Stimulated activated CD4-positive, alpha-beta T cell treated with anti-CD3 and anti-CD28 coated beads, Interleukin-15, amount 100 ng/mL, for 24 hours (primary cell): ENCODE measurements at places on chromosomes 1 and 21.

GRCh38 chr1:115365738-115366137 is 27.7 kb upstream of the NGF start:
- DNase-seq, result no peak

DNA sequence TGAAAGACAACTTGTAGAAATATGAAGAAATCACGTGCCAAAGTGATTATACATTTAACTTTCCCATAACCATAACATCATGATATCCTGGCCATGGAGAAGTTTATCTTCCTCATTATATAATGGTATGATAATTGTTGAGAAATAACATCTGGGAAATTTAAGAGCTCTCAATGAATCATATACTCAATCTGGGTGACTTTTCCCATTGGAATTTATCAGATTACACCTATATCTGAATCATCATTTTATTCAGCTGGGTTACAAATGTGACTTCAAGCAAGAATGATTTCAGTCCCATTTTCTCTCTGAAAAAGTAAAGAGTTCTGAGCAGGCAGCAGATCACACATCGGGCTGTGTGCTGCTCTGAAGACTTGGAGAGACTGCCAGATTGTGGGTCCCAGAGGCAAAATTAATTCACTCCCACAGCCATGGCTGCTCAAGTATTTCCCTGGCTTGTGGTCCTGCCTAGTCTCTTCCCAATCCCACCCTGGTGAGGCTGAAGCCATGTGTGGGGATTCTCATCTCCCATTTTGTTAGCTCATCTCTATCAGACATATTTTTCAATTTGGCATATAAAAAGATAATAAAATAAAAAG is 278.0 kb downstream of the MRPL39 start:
- DNase-seq, result no peak

DNA sequence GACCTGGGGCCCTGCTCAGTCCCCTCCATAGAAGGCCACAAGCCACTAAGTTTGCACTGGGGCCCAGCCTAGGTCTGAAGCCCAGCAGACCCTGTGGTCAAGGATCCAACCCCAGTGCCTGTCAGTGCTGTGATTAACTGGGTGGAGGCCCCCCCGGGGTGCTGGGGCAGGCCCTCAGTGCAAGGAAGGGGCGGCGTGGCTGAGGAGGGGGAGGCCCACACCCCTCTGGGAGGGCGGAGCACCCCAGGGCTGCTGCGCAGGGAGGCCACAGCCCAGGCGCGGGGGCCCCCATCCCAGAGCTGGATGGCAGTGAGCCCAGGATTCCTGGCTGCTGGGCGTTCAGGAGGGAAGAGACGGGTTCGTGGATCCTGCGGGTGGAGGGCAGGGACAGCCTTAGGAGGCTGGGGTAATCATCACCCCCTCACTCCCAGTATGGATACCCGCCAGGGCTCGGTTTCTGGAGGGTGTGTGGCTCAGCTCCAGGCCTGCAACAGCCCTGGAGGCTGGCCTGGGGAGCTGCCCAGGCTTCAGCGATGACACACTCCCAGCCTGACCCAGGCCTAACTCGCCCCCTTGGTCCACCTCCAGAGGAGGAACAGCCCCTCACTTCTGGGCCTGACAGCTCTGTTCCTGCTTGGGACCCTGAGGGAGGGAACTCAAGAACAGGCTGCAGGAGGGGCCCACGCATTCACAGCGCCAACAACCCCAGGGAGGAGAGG is 890 bp downstream of the GJC2 start:
- DNase-seq, result no peak

GRCh38 chr1:27531959-27532685 is 42.2 kb upstream of the WASF2 start:
- DNase-seq, result no peak

DNA sequence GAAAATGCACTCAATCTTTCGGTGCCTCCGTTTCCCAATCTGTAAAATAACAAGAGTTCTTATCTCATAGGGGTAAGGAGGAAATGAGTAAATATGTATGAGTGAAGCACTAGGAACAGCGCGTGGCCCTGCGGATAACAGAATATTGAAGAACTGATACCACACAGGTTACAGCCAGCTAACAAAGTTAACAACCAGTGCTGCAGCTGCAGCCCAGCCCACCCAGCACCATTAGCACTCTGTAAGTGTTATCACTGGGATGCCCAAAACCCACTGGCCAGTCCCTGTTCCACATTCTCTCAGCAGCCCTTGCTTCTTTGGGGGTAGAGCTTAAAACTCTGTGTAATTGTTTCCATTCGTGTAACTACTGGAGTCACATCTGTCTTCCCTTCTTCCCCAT is 89.5 kb downstream of the VWA5B1 start:
- no peak for DNase-seq

GRCh38 chr1:155080312-155081228 is 1.9 kb downstream of the EFNA3 start:
- DNase-seq, result peak; percentile 57

DNA sequence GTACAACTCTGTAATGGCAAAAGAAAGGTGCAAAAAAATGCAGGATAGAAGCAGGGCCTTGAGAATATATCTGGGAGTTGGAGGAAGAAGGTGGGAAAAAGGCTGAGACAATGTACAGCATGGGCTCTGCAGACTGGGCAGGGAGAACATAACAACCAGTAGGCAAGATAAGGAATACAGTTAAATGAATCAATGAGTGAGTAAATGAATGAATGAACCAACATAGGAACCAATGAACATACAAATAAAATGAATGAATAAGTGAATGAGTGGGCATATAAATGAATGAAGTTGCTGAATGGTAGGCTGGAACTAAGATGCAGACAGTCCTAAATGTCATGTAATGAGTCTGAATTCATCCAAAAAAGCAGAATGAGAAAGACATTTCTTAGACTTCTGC is 370.6 kb downstream of the SMYD3 start:
- no peak for DNase-seq

GRCh38 chr1:75341537-75341936 is 207.3 kb downstream of the LHX8 start:
- no peak for DNase-seq

- no peak for DNase-seq
Measured at GRCh38 chr21:14356746-14357145, 26.2 kb downstream of the HSPA13 start.

- DNase-seq, result no peak
Measured at GRCh38 chr1:164605254-164606091, 46.5 kb downstream of the PBX1 start.

GRCh38 chr1:66261364-66261763 is 272.6 kb upstream of the SGIP1 start:
- no peak for DNase-seq

- DNase-seq, result peak; percentile 62
Measured at GRCh38 chr1:13700521-13701270, 708 bp downstream of the PRDM2 start.

- DNase-seq, result no peak
Measured at GRCh38 chr1:54577612-54578011, 29.6 kb downstream of the ACOT11 start.

- DNase-seq, result peak; percentile 82
Measured at GRCh38 chr1:211830328-211831142, at the start of gene LPGAT1. TSS of gene LPGAT1 (minus strand) at chr1:211830763. CDS start at chr1:211829296, 1,467 bp downstream.

- DNase-seq, result no peak
Measured at GRCh38 chr1:16088351-16088911, 15.0 kb upstream of the FAM131C start.

DNA sequence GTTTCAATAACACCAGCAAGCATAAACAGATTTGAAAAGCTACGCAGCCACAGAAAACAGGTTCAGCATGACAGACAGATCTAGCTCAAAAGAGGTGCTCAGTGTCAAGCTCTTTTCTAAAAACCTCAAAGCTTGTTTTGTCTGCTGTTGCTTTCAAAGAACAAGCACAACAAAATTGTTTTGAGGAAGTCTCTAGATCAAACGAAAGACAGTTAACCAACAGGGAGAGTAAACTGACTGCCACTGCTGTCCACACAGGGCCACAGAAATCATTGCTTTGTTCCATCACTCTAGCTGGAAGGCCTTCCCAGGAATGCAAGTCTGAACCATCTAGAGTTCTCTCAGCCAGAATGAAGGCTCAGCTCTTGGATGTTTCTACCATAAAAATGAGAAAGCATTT is 12.8 kb downstream of the APP start:
- no peak for DNase-seq

GRCh38 chr1:183472488-183473216 is at the start of gene SMG7:
TSS of gene SMG7 (plus strand) at chr1:183472499. CDS start at chr1:183472621, 122 bp downstream.
- DNase-seq, result peak; percentile 64

DNA sequence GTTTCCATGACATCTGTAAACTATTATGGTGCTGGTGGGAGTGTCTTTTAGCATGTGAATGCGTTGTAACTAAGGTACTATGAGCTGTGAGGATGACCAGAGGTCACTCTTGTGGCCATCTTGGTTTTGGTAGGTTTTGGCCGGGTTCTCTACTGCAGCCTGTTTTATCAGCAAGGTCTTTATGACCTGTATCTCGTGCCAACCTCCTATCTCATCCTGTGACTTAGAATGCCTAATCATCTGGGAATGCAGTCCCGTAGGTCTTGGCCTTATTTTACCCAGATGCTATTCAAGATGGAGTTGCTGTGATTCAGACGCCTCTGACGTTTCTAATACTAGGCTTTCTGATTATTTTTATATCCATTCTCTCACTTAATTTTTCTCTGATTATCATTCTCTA is 9.4 kb downstream of the NCAM2 start:
- DNase-seq, result no peak

- no peak for DNase-seq
Measured at GRCh38 chr1:200206761-200207160, 179.3 kb downstream of the NR5A2 start.

GRCh38 chr1:199690496-199690895 is 337.0 kb upstream of the NR5A2 start:
- DNase-seq, result no peak

- no peak for DNase-seq
Measured at GRCh38 chr1:174001573-174001972, 20.6 kb downstream of the RC3H1 start.

- no peak for DNase-seq
Measured at GRCh38 chr21:29365661-29366265, 67.0 kb downstream of the BACH1 start.

DNA sequence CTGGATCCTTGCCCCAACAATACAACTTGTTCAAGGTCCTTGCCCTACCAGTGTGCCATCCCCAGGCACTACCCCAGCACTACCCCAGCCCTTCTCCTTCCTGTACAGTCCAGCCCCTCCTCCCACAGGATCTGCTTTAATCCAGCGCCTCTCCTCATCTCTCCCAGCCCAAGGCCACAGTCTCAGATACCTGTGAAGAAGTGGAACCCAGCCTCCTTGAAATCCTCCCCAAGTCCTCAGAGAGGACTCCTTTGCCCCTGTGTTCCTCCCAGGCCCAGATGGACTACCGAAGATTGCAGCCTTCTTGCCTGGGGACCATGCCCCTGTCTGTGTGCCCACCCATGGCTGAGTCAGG is 6.5 kb upstream of the CDC20 start:
- no peak for DNase-seq

- no peak for DNase-seq
Measured at GRCh38 chr1:28936528-28936927, 22.2 kb downstream of the EPB41 start.

- no peak for DNase-seq
Measured at GRCh38 chr1:41641941-41642527, 157.6 kb upstream of the EDN2 start.

DNA sequence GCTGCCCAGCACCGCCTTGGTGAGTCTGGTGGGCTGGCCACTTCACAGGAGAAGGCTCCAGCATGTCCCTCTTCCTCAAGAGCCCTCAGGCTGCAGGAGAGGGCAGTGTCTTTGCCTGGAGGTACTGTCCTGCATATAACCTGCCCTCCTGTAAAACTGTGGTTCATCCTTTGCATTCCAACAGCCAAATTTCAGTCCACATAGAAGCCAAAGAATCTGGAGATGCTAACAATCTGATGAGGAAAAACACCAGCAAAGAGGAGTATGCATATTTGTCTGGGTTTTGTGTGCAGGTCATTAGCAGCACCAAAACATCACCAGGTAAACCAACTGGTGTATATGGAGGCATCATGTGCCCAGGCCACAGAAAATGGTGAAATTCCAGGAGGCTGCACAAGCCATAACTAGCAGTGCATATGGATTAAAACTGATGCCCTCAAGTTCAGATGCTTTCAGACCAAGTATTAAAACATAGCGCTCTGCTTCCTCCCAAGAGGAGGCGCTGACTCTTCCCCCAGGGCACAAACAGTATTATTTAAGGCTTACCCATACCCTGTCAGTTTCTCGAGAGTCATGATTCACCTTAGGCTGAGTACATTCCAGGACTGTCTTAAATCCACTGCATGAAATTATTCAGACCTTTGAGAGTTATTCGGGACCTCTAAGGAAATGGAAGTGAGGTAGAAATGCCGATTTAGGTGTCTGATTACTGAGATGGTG is 150.5 kb upstream of the COA6 start:
- no peak for DNase-seq

GRCh38 chr1:19479351-19480120 is 5.8 kb downstream of the CAPZB start:
- no peak for DNase-seq

DNA sequence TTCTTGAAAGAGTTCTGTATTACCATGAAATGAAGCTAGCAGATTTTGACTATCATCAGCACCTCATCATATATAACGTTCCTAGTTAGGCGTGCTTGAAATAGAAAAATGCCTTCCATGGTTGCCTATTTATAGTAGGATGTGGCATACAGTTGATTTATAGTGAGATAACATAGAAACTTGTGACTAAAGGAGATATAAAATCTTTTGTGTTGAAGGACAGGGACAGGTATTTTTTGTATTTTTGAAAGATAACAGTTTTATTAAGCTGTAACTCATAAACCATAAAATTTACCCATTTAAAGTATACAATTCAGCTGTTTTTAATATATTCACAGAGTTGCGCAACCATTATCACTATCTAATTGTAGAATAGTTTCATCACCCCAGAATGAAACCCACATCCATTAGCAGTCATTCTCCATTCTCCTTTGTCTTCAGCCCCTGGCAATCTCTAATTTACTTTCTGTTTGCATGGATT is 19.3 kb downstream of the SPEN start:
- no peak for DNase-seq

- no peak for DNase-seq
Measured at GRCh38 chr1:50295566-50295965, 127.7 kb downstream of the DMRTA2 start.

DNA sequence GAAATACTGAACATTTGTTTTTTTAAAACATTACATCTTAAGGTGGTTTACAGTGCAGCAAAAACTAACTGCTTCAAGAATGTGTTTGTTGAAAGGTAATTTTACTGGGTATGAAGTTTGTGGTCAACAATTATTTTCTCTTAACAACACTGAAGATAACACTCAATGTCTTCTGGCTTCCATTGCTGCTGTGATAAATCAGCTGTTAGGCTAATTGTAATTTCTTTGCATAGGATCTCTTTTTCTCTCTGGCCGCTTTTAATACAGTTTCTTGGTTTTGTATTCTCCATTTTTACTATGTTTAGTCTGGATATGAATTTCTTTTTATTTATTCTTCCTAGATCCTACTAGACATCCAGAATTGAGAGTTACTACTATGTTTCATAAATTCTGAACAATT is 44.9 kb downstream of the DOCK7 start:
- no peak for DNase-seq

- DNase-seq, result no peak
Measured at GRCh38 chr1:176382163-176382562, 80.8 kb upstream of the PAPPA2 start.

- DNase-seq, result no peak
Measured at GRCh38 chr1:94702442-94702815, 117.7 kb upstream of the SLC44A3 start.

- no peak for DNase-seq
Measured at GRCh38 chr1:156657741-156658319, 15.9 kb downstream of the BCAN start.
